ENCODE measurements at places on chromosomes 4 and X.
A peak's percentile ranks its signal among the peaks of the same experiment; 100 is the strongest.

DNA sequence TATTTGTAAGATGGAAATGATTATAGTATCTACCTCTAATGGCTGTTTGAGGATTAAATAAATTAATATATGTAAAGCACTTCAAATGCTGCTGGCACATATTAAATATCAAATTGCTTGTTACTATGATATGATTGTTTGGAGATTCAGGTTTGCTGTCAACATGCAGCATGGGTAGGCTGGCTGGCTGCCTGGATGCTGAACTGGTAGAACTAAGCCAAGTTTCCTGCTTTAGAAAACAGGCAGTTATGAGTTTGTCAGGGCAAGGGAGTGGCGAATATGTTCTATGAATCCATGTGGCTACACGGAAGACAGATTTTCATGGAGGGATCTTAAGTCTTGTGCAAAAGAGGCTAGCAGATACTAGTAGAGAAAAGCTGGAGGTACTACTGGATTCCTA is 239.6 kb downstream of the GBA3 start:
- DNase-seq, result no peak

DNA sequence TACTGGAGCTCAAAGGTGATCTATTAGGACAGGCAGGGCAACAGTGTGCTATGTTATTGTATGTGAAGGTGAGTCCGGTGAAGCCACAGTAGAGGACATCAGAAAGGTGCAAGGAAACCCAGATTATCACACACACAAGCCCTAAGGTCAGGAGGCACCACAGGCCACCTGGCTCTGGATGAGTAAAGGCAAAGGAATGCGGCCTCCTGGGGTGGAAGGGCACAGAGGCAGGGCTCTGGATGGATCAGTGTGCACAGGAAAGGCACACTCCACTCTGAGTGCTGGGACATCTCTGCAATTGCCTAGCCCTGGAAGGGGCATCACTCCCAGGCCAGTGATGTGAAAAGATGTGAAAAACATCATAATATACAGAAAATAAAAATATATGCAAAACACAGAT is 683.5 kb downstream of the TRIML1 start:
- DNase-seq, result no peak

DNA sequence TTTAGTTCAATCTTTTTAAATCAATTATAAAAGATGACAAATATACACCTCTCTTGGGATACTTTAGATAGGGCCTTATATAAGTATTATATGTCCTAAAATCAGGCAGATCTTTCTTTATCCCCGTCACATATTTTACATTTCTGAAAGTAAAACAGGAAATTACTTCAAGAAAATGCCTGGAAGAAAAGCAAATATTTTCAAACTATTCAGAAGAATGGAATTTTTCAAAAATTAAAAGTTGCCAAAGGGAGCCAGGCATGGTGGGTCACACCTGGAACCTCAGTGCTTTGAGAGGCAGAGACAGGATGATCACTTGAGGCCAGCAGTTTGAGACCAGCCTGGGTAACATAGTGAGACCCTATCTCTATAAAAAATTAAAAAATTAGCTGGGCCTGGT is 34.4 kb downstream of the MGARP start:
- peak; percentile 30 for DNase-seq

DNA sequence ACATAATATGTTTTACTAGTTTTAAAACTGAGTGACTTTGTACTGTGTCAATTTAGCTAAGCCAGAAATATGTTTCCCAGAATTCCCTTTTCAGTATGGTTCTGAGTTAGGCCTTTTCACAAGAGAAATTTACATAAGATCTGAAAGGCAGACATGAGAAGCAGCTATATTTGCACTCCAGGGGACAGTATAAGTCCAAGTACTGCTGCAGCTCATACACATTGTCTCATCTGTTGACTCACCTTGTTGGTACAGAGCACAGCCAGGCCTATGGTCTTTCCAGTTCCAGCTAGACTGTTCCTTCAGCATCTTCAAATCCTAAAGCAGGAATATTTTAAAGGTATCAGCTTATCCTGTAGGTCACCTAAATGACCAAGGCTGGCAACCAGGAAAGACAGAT is 53.5 kb downstream of the BMP3 start:
- no peak for DNase-seq

GRCh38 chr4:54224996-54225597 is 4.0 kb upstream of the PDGFRA start:
- DNase-seq, result no peak

- no peak for DNase-seq
Observed at GRCh38 chr4:141658309-141658708, 21.9 kb downstream of the IL15 start.

- DNase-seq, result no peak
Observed at GRCh38 chrX:153475271-153475670, 4.9 kb upstream of the HAUS7 start.

GRCh38 chrX:63963095-63963784 is 178.2 kb upstream of the ARHGEF9 start:
- DNase-seq, result no peak

GRCh38 chrX:37906357-37906756 is 59.0 kb upstream of the DYNLT3 start:
- no peak for DNase-seq
